NCI-H1930 (cell line): ENCODE measurements at places on chromosomes 12 and 14.
A peak's percentile ranks its signal among the peaks of the same experiment; 100 is the strongest.

GRCh38 chr12:78864403-78864869, at the start of gene SYT1:
SYT1 (plus strand) TSS chr12:78864774.
- DNase-seq = peak; percentile 93

DNA sequence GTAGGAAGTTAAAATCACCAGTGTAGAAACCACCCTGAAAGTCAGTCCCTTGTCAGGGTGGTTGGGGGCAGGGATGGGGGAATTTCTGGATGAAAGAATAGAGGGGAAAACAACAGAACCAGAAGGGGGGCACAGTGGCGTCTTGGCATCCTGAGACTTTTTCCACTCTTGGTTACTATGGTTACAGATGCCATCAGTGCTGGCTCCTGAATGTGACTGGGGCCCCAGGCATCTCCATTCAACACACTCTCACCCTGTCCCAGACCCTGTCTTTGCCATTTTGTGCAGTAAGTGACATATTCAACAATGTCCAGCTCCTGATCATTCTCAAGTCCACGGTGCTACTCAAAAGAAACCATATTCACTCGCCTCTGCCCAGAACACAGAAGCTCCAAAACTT, 11.3 kb downstream of the KCNK10 start:
- no peak for DNase-seq

GRCh38 chr12:113278633-113279032, 56.3 kb downstream of the SLC8B1 start:
- DNase-seq = no peak

- DNase-seq = peak; percentile 37
Observed at GRCh38 chr14:58638231-58639197, 752 bp downstream of the DACT1 start.

DNA sequence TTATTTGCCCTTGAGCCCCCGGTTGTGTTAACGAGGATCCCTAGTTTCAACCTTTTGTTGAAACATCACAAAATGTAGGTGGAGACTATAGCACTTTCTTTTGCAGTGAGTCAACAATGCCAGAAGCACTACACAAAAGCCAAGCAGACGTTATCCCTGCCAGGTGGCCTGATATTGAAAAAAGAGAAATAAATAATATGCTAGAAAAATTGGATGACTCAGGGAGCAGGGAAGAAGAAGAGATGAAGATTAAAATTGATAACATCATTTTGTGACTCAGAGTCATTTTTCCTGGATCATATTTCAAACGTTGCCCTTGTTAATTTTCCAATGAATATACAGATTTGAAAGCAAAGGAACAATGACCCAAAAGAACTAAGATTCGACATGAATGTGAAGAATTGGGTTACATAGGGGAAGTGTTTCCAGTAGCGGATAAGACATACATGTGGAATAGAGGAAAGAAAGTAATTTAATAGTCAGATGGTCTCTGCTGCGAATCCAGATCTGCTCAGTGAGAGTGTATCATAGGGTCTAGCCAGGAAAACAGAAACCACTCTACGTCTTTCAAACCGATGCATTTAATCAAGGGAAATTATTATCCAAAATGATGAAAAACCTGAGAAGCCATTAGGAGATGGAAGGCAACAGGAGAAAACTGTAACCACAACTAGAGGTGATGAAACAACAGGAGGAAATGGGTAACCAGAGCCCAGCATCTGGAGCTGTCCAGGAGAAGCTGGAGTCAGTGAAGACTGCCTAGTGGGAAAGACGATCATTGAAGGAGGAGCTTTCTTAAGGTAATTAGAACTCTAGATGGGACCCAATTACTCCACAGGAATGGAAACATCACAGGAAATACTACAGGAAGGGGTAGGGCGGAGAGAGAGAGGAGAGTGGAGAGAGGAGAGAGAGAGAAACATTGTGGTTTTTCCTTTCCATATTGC, 57.9 kb downstream of the RERG start:
- DNase-seq = no peak

- no peak for DNase-seq
Observed at GRCh38 chr14:104303705-104304425, 165.5 kb downstream of the KIF26A start.

GRCh38 chr12:20507711-20508110, 139.4 kb downstream of the PDE3A start:
- no peak for DNase-seq

DNA sequence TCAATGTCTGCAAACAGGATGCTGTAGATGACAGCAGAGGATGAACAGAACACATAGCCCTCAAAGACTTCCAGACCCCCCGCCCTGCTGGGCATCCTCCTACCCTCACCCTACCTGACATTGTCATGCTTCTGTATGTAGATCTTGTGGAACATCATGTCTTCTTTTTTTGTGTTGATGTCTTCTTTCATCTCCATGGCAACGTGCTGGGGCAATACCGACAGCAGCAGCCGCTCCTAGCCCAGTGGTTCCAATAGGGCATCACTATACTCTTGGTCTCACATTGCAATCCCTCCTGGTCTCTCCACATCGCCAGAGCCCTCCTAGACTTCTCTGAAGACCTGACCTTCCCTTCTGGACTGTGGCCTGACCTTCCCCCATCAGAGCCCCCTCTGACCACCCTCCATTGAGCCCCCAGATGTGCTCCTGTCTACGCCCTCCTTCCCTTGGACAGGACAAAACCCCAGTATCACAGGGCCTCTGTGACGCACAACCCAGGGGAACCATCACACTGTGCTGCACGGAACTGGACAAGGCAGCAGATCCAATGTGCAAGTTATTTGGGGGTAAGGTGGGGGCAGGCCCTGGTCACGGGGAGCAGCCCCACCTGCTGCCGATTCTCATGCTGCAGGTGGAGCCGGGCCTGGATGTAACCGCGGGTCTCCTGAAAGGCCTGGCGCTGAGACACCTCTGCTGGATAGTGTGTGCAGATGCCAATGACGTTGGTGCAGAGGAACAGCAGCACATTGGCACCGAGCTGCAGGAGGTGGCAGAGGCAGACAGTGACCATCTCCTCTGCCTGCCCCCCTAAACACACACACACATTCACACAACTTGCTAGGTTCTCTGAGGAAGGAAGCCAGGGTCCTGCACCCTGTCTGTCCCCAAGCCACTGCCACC, 11.1 kb downstream of the ADCY6 start:
- DNase-seq = no peak

DNA sequence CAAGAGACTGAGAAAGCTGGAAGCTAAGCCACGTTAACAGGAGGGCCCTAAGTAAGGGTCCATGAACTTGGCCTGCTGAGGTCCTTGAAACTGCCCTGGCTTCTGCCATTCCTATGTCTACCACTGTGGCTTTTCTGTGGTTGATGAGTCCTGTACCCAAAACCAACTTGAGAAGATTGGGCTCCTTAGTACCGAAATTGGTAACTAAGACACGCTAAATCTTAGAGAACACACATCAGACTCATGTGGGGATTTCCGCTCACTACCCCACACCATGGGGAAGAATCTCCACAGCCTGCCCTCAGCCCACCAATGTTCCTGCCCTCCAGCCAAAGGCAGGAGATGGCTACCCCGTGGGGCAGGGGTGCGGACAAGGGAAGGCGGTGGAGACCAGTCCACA, 232.9 kb downstream of the SPTSSA start:
- no peak for DNase-seq

DNA sequence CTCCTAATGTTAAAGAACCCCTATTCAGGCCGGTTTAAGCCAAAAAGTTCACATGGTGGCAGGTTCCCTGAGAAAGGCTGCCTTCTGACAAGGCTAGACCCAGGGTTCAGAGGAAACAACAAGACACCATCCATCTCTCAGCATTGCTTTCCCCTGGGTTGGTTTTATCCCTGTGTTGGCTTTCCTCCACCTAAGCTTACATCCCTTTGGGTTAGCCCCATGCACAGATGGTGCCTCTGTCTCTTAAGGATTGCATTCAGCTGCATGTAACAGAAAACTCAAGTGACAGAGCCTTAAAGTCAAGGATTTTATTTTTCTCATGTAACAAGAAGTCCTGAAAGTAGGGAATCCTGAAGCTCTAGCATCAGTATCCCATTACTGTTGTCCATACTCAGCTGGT, 42.8 kb upstream of the RIN3 start:
- no peak for DNase-seq

GRCh38 chr14:77923131-77923936, 123.4 kb downstream of the ADCK1 start:
- no peak for DNase-seq

DNA sequence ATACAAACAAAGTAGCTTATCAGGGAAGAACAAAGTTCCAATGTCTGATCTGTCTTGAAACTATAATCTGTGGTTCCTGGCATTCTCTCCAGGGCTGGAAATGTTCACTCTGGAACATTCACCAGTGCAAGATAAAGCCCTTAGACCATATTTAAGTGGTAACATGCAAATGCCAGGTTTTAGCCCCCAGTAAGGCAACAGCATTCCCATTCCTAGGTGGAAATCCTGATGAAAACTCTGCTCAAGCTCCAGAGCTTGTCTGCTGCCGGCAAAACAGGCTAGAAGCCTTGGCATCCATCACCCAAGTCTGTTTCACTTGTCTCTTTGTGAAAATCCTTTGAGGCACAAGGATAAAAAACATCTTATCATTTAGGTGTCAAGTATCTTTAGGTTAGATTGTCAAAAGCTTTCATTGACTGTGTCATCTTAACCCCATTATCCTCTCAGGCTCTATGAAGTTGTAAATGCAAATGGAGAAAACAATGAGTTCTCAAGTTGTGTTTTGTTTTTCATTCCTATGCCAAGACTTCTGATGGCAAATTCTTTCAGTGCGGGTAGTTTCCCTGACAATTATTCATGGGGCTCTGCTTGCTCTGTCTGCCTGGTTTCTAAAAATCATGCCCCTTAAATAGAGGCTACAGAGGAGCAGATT, 344.7 kb downstream of the NELL2 start:
- DNase-seq = no peak

GRCh38 chr12:33752854-33753253, 269.4 kb upstream of the ALG10 start:
- DNase-seq = no peak

DNA sequence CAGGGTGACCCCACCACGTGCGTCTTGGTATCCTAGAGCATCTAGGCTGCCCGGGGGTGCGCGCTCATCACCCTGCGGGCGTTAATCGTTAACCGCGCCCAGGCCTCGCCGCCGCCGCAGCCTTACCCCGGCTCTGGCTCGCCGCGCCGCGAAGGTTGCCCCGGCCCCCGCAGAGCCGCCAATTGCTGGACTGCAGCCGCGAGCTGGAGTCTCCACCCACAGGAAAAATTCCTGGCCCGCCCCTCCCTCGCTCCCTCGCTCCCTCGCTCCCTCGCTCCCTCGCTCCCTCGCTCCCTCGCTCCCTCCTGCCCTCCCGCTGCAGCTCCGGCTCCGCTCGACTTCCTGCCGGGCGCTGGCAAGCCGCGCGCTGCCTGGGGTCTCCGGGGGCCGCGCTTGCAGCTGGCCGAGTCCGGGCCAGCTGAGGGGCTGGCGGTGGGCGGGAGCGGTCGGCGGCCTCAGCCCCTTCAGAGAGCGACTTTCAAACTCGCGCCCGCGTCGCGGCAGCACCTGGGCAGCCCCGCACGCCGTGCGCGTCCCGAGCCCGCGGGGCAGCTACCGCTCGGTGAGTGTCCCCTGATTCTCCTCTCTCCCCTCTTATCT, at the start of gene PLEKHG3:
Gene PLEKHG3, plus strand, starts transcription at position 282 of the 600 bp plus-strand sequence. CDS start 23,208 bp downstream, outside the sequence.
- peak; percentile 19 for DNase-seq

DNA sequence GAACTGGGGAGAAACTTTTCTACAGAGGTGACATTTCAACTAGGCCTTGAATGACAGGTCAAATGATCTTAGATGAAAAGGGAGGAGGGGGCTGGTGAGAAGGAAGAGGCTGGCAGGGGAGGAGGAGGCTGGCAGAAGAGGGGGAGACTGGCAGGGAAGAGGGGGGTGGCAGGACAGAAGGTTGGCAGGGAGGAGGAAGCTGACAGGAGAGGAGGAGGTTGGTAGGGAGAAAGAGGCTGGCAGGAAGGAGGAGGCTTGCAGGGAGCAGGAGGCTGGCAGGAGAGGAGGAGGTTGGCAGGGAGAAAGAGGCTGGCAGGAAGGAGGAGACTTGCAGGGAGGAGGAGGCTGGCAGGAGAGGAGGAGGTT, 63.4 kb upstream of the PPP4R3A start:
- no peak for DNase-seq

- no peak for DNase-seq
Observed at GRCh38 chr14:50085570-50086320, 30.6 kb downstream of the VCPKMT start.

DNA sequence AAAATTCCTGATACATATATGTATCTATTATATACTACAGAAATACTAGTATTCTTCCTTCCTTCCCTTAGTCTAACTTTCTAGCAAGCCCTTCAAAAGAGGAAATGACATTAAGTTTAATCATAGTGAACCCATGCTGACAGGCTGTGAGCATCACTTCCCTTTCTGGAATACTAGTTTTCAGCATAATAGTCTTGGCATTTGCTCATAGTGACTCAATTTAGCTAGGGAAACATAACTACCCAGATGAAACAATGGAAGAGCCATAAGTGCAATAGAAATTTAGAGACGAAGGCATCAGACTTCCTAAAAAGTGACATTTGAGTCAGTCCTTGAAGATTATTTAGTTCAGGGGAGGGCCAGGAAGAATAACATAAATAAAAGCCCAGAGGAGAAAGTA, 184.5 kb upstream of the CRY1 start:
- no peak for DNase-seq

GRCh38 chr12:129466499-129466898, 437.3 kb downstream of the TMEM132D start:
- no peak for DNase-seq

DNA sequence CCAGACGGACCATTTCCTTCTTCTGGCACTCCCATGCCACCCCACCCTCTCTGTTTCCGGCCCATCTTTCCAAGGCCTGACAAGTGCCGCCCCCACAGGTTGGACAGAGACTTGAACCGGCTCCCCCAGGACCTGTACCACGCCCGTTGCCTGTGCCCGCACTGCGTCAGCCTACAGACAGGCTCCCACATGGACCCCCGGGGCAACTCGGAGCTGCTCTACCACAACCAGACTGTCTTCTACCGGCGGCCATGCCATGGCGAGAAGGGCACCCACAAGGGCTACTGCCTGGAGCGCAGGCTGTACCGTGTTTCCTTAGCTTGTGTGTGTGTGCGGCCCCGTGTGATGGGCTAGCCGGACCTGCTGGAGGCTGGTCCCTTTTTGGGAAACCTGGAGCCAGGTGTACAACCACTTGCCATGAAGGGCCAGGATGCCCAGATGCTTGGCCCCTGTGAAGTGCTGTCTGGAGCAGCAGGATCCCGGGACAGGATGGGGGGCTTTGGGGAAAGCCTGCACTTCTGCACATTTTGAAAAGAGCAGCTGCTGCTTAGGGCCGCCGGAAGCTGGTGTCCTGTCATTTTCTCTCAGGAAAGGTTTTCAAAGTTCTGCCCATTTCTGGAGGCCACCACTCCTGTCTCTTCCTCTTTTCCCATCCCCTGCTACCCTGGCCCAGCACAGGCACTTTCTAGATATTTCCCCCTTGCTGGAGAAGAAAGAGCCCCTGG, 1.2 kb upstream of the CMTM5 start:
- DNase-seq = no peak
